Naive thymus-derived CD4-positive, alpha-beta T cell (primary cell): ENCODE measurements at places on chromosomes 5 and 9. TPM values are rescaled to one million over a fixed set of nuclear protein-coding genes. Genes with fewer than 3 reads are reported as not detected.

Gene RARS1
- 64.5 TPM for total RNA-seq

Gene CNOT8
- total RNA-seq: 101 TPM

Gene C5orf58
- total RNA-seq: not detected in 2 replicates

Gene IL3
- not detected for total RNA-seq

Gene PCDHGB5
- total RNA-seq: 0.42 TPM

Gene SLC23A1
- total RNA-seq: not detected

Gene FOXD4L5
- total RNA-seq: 0.12 and 0.33 TPM in 2 replicates

Gene FBP1
- 10.8 TPM for total RNA-seq

Gene FUT7
- total RNA-seq: 4.6 TPM

Gene SGCD
- total RNA-seq: 0.32 TPM

Gene SOHLH1
- not detected for total RNA-seq

Gene SOX30
- not detected for total RNA-seq

Gene RNF183
- total RNA-seq: not detected

Gene PCDHGA10
- 0.24 TPM for total RNA-seq

Gene ARAP3
- total RNA-seq: 13.5 TPM

Gene SLC1A1
- total RNA-seq: not detected

Gene ITGA2
- total RNA-seq: 0.16 TPM

Gene NMUR2
- total RNA-seq: not detected

Gene ECSCR
- 0.37 TPM for total RNA-seq

Gene OBP2B
- not detected for total RNA-seq

Gene CREB3
- 13.4 TPM for total RNA-seq

Gene CDH6
- total RNA-seq: not detected

Gene IZUMO3
- not detected for total RNA-seq

Gene PCDHGB3
- total RNA-seq: 0.59 TPM

Gene TUBB4B
- 80.4 TPM for total RNA-seq

Gene OLFML2A
- total RNA-seq: not detected

Gene TXNDC8
- total RNA-seq: not detected

Gene GAS1
- 0.12 TPM for total RNA-seq

Gene ARSI
- not detected for total RNA-seq

Gene TMOD1
- total RNA-seq: 1.1 TPM

Gene PAEP
- total RNA-seq: not detected

Gene FBLL1
- total RNA-seq: not detected in 2 replicates

Gene TAF11L5
- not detected for total RNA-seq

Gene PLGRKT
- total RNA-seq: 16.5 TPM

Gene STPG3
- total RNA-seq: not detected

Gene C1QTNF2
- not detected for total RNA-seq

Gene FGD3
- 329 TPM for total RNA-seq

Gene SEMA4D
- total RNA-seq: 464 TPM

Gene RAD17
- total RNA-seq: 32.0 TPM

Gene SLC46A2
- total RNA-seq: not detected

Gene BAAT
- not detected for total RNA-seq

Gene HCN1
- total RNA-seq: not detected in 2 replicates

Gene TRPM3
- not detected for total RNA-seq

Gene ZNF366
- total RNA-seq: not detected in 2 replicates

Gene IFNA21
- not detected for total RNA-seq

Gene HEMGN
- total RNA-seq: 2.3 TPM

Gene BTNL9
- total RNA-seq: not detected

Gene MYOZ3
- not detected in 2 replicates for total RNA-seq

Gene IL9
- 0.53 and 0.70 TPM in 2 replicates for total RNA-seq

Gene LHX3
- not detected for total RNA-seq

Gene FOXD1
- not detected for total RNA-seq

Gene HAND1
- total RNA-seq: not detected

Gene MARCOL
- not detected for total RNA-seq

Gene SEMA6A
- total RNA-seq: not detected
